T-helper 17 cell (primary cell): ENCODE measurements at places on chromosomes 5 and 9.

- no peak for DNase-seq
These were observed 12.4 kb upstream of the SIL1 start for GRCh38 chr5:139210585-139210984.

DNA sequence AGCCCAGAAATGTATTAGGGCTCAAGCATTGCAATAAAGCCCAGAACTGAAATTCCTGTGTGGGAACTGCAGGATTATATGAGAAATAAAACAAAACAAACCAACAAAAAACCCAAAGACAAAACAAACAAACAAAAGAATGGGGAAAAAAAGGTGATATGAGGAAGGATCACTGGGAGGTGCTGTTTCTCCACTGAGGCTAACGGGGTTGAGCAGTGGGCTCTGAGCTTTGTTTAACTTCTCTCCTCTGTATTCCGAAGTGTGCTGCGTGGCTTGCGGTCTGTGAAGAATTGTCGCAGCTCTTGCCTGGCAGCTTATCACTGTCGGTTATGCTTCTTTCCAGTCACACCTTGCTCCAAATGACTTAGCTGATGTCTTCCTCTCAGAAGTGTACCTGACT is 106.3 kb downstream of the TENT4A start:
- no peak for DNase-seq

- DNase-seq = no peak
These were observed 818.6 kb downstream of the CDH18 start for GRCh38 chr5:19169426-19169825.

DNA sequence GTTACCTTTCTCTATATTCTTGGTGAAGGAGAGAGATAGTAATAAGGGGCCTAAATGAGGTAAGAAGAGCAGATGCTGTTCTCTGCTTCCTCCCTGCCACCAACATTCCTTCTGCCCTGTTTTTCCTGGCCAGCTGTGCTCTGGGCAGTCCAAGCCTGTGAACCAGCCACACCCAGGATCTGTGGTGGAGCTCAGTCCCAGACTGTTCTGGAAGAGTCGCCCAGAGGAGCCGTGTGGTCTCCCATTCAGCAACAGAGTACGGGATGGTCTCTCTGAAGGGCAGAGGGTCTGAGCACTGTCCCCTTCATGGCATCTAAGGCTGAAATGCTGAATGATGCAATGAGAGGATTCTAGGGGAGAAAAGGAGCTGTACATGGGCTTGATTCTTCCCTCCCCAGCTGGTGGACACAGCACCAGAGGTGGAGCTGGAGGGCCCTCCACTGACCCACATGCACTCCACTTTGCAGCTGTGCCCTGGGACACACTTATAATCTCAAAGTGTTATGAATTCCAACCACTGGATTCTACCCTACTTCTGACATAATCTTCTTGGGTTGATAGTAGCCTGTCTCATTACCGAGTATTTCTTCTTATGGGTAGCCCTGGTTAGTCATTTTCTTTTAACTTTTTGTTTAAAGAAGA is 70.8 kb upstream of the RPS23 start:
- no peak for DNase-seq

GRCh38 chr5:168879331-168879730 is 300.2 kb upstream of the PANK3 start:
- DNase-seq = no peak

- DNase-seq = no peak
These were observed 385.3 kb upstream of the WWC1 start for GRCh38 chr5:167905919-167906853.

DNA sequence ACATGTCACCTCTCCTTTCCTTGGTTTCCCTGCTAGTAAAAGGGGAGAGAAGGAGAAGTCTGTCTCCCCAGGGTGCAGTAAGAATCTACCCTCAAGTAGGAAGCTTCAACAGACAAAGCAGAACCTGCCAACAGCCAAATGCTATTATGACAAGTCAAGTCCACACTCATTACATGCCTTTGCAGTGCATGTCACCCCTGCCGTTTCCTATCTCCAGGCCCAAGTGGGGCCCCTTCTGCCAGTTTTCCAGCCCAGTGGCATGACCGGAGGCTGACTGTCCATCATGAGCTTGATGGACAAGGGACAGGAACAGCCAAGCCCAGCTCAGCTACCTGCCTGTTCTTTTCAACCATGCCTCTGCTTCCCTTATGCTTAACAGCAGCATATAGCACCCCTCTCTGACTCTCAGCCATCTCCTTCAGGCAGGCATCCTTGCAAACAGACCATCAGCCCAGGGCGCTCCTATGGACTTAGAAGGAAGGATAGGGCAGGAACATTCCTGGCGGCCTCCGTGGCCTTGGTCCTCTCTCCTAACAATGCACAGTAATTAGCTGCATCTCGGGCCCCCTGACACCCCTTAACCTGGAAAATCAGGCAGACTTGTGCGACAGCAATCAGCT is 107.2 kb upstream of the RAD23B start:
- no peak for DNase-seq

- no peak for DNase-seq
These were observed 80.8 kb downstream of the RORB start for GRCh38 chr9:74577956-74578355.

DNA sequence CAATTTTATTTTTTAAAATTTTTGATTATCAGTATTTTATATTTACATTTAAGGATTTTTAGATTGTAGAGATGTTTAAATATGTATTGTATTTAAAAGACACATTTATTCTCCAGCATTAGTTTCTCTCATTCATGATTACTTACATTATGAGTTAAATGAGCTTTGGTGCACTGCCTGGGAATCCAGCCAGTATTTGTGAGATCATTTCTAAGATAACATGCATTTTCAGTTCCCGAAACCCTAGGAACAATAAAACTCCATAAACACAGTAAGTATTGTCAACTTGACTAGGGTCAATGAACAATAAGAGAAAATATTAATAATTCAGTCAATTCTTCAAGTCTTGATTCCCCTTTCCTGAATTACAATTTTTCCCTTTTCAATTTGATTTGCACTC is 403.3 kb downstream of the PLK2 start:
- DNase-seq = no peak

GRCh38 chr9:98087420-98088354 is 31.2 kb downstream of the NANS start:
- peak; percentile 48 for DNase-seq

DNA sequence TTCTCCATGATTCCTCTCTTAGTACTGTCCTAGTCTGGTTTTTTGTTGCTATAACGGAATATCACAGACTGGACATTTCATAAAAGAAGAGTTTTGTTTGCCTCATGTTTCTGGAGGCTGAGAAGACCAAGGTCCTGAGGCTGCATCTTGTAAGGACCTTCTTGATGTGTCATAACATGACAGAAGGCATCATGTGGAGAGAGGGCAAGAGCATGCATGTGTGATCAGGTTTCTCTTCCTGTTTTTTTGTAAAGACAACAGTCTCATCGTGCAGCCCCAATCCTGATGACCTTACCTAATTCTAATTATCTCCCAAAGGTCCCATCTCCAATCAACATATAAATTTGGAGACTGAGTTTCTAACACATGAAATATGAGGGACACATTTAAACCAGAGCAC is 108.4 kb downstream of the MSX2 start:
- no peak for DNase-seq

DNA sequence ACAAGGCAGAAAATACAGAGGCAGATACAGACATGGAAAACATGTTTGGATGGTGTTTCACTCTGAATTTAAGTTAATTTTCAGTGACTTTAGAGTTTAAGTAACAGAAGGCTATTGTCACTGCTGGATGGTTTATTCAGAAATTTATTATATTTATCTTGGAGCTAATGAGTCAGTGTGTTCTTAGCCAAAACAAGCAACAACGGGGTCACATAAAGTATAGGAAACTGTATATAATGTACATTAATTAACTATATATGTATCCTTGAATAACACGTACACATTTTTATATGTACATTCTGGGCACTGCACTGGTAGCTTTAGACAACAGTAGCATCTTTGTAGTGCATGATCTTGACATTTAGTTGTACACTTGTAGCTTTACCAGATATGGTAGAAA is 30.7 kb downstream of the CYLC2 start:
- DNase-seq = no peak

DNA sequence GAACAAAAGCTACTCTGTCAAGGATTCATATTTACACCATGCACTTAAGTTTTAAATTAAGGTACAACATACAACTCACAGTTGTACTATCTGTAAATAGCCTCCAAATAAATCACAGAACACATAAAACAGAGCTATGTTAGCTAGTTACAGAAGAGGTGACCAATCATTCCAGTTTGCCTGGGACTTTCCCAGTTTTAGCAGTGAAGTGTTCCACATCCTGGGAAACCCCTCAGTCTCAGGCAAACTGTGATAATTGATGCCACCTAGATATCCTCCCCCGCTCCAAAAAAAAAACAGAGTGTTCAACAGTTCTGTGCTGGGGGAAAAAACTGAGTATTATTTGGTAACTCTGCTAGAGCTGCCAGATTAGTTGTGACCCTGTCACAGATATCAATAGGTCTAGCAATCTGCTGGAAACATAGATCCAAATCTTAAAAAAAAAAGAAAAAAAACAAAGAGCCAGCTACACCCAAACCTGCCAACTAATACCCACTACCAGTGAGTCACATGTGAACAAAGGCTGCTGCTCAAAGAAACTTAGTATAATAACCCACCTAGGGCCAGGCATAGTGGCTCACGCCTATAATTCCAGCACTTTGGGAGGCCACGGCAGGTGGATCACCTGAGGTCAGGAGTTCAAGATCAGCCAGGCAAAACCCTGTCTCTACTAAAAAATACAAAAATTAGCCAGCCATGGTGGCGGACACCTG is 5.7 kb downstream of the TBCA start:
- no peak for DNase-seq

GRCh38 chr5:13821366-13821765 is 123.1 kb downstream of the DNAH5 start:
- no peak for DNase-seq

DNA sequence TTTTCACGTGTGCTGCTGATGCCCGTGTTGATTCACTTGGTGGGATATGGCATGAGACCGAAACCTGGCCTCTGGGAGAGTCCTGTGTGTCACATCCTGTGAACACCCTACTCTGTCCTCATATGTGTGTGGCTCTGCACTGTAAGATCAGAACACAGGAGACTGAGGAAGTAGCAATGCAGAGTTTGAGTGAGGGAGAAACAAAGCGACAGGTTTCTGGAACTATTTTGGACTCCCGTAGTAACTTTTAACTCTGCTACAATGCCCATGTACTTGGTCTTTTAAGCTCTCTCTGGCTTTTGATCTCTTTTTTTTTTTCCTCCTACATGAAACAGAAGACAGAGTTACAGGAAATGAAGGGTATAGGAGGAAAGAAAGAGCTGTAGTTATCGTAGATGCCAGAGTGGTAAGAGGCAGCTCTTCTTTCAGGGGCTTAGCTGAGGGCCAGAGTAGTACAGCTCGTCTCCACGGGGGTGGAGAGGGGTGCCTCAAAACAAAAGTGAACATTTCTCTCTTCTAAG is 26.6 kb downstream of the GRAMD2B start:
- DNase-seq = peak; percentile 14

DNA sequence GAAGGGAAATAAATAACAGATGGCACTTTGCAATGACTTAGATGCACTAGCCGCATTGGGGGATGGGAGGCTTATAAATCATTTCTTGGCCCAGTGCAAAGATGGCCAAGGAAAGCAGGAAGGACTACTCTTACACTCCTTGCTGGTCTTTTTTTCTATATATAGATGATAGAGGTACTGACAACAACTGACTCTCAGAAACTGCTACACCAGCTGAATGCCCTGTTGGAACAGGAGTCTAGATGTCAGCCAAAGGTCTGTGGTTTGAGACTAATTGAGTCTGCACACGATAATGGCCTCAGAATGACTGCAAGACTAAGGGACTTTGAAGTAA is 1.7 kb downstream of the CCNG1 start:
- no peak for DNase-seq

DNA sequence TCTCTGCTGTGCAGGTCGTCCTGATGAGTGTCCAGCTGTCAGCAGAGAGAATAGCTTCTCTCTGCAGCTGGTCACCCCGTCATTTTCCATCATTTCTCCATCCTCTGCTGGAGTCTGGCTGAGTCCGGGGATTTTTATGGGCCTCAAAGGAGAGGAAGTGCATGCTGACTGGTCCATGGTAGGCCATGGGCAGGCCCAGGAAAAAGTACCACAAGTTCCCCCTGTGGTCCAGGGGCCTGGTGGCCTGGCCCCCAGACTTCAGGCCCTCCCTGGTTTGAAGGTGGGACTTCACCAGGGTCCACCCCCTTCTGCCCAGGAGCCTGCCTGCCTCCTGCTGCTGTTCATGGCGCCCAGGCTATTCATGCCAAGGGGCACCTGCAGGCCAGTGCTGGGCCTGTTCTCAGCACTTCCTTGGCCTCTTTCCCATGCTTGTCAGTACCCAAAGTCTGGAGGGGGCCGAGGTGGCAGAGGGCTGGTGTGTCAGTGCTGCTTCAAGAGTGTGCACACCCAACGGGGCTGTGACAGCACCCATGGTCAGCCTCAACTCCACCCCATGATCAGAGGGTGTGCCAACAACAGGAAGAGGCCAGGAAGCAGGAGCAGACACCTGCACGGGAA is 7.3 kb upstream of the MTMR12 start:
- no peak for DNase-seq

DNA sequence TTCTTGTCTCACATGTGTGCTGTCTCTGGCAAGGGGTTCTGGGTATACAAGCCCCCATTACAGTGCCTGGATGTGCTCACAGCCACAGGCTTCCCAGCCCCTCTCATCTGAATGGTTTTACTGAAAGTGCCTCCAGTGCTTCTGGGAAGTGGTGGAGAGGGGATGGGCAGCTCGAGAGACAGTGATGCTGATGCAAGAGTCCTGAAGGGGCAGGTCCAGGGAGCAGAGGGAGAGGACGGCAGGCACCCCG is 93.5 kb downstream of the PHF2 start:
- peak; percentile 2 for DNase-seq

DNA sequence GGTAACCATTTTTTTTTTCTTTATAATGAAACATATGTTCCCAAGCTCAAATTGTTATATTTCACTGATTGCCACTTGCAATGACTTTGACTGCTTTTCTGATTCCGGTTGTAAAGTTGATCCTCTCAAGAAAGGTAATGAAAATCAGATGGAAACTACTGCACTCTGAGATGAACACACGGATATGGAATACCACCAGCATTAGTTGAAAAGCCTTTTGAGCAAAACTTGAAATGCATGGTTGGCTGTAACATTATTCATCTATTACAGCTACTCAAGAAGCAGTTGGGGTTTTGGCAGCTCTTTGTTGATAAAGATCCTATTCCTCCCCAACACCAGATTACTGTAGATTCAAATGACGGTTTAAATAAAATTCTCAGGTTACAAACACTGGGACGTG is 591.6 kb upstream of the DMAC1 start:
- no peak for DNase-seq

GRCh38 chr5:25190521-25191000 is 545.8 kb upstream of the CDH10 start:
- DNase-seq = no peak

- no peak for DNase-seq
These were observed 6.0 kb downstream of the PTTG1 start for GRCh38 chr5:160427607-160428006.

DNA sequence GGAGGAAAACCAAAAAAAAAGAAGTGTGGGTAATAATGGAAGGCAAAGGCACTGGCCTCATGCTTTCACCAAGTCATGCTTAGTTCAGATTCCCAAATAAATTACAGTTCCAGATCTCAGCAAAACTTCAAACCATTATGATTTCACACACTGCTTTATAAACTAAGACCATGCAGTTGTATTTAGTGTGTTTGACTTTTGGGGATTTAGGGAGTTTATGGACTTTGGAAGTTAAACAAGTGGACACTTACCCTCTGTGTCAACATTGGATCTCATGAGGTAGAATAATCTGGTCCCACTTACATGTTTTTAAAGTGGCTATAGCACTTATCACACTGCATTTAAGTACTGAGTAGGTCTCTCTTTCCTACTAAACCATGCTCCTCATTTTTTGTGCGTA is 3.7 kb downstream of the DNAJC25 start:
- DNase-seq = no peak

GRCh38 chr9:108272349-108272899 is 583.4 kb downstream of the ACTL7B start:
- no peak for DNase-seq
